ENCODE measurements at places on chromosomes 5 and 9. TPM values are rescaled to one million over a fixed set of nuclear protein-coding genes. Genes with fewer than 3 reads are reported as not detected.

GRCh38 chr9:91995000-91995655 is 45.1 kb upstream of the ROR2 start:
- no peak for DNase-seq

The TMEM171 gene
- 0.15 TPM for polyA plus RNA-seq

- no peak for DNase-seq
Measured at GRCh38 chr5:40655138-40655537, 24.6 kb upstream of the PTGER4 start.

- no peak for DNase-seq
Measured at GRCh38 chr9:125924351-125924750, 177.2 kb downstream of the PBX3 start.

The FRMPD1 gene
- polyA plus RNA-seq: 0.03 TPM

DNA sequence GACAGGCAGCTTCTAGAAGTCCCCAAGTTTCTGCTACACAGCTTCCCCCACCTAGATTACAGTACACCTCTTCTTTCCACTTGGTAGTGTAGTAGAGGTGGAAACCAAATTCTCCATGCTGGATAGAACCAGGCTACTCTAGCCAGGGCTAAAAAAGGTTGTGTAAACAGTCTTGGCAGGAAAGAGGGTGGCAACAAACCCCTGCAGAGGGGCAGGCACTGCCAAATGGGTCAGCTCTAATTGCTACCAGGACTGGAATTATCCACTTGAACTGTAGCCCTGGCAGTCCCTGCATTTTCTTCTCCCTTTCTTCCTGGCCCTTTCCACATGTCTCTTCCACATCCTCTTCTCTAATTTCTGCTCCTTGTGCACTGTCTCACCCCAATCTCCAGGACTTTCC is 24.8 kb downstream of the RANBP3L start:
- DNase-seq: no peak

The DRD1 gene
- 0.11 TPM for polyA plus RNA-seq

DNA sequence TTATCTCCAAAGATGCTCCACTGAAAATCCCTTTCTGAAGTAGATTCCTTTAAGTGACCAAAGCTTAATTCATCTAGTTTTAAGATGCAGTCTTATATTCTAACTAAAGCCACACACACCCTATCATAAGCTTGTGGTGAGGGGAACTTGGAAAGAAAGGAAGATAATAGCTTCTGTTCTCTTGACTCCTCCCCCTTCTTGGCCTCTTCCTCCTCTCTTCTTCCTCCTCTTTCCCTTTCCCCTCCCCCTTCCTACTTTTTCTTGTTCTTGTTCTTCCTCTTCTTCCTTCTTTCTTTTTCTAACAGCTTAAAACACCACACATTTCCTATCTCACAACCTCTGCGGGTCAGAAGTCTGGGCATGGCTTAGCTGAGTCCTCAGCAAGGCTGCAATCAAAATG is 23.5 kb downstream of the IL7R start:
- no peak for DNase-seq

The CARD6 gene
- 6.7 TPM for polyA plus RNA-seq

DNA sequence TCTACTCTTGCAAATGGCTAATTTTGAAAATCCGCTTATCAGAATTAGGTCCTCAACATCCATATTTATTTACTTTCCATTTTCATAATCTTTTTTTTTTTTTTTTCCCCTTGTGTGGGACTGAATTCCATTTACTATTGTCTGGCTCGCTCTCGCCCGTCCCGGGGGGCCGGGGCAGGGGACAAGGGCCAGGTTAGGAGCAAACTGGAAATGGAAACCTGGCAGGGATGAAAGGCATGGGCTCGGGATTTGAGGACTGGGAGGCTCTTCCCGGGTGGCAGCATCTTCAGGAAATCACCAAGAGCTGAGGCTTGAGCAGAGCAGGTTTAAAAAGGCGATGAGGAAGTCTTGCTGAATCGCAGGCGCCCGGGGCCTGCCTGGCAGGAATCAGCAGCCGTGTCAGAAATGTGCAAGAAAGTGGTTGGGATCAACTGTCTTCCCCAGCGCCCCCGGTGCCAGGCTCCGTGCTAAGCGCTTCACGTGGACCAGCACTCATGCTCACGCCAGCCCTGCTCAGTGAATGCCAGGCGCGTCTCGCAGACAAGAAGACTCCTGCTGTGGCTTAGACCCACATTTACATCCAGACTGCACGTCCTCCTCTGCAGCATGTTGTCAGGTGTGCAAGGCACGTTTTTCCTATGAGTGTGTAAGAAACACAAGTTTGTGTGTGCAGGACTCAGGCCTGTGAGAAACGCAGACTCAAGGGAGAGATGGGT is 66.3 kb upstream of the UNC5A start:
- peak; percentile 21 for DNase-seq

GRCh38 chr9:94649100-94649819 is 9.9 kb upstream of the FBP1 start:
- DNase-seq: no peak

GRCh38 chr5:173888473-173889131 is 453 bp downstream of the CPEB4 start:
- peak; percentile 87 for DNase-seq
